ENCODE measurements at places on chromosomes 5 and 9.

- DNase-seq: peak; percentile 62
These were observed 97.0 kb upstream of the VCAN start for GRCh38 chr5:83374547-83374946.

DNA sequence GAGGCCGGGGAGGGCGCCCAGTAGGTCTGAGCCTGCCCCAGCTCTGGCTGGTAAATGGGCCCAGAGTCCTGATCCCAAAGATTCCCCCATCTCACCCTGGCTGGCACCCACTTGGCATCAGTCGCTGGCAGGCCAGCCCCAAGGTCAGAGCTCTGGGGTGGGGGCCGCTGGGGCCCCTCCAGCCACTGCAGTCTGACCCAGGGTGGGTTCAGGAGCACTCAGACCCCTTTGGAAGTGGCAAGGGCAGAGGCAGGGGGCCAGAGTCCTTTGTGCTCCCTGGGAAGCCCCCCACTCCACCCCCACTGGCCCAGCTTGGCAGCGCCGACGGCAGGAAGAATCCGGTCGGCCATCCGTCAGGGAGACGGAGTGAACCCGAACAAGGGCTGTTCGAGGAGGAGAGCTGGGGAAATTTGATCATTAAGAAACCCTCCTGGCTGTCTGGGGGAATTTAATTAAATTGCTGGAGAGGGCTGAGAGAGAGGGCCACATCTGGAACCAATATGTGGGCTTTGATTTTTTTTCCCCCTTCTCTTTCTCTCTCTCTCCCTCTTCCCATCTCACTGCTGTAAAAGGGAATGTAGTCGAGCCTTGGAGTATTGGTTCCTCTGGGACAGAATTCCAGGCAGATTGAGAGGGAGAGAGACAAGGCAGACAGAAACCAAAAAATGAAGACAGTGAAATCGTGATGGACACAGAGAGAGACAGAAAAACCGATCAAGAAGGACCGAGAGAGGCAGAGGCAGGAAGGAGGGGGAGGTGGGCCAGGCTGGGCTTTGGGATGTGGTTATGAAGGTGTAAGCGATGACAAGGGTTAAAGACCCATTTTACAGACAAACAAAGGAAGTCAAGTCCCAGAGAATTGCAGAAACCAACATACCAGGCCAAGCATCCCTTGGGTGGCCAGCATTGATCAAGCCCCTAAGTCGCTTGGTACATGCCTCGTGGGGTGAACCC lies 8.1 kb upstream of the ASB6 start:
- no peak for DNase-seq

GRCh38 chr5:102554082-102554481 lies 55.3 kb upstream of the SLCO6A1 start:
- DNase-seq: no peak

- DNase-seq: peak; percentile 82
These were observed 1.5 kb downstream of the PARP8 start for GRCh38 chr5:50667653-50668595.

DNA sequence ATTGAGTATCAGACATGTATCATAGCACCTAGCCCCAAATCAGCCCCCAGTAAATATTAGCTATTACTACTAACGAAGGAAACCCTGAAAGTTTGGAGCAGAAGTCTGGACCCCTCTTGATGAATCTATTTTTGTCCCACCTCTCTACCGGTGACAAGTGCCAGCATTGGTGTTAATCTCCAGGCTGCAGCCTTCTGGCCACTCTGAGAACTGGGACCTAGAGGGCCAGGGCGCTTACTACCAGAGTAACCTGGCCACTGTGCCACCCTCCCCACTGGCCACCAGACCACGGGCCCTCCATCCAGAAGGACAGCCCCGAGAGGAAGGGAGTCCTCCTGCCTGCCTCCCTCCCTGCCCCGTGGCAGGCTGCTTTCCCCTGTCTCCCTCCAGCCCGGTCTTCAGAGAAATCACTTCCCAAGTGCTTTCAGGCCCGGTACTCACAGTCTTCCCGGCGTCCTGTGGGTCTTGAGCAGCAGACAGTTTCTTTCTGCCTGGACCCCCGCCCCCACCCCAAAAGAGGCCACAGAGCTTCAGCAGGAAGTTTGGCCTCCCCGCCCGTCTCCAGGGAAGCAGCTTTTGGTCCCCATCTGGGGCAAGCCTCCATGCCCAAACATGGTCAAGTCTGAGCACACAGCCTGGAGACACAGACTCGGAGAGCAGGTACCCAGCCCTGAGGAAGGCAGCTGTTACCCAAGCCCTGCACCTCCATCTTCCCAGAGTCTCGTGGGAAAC lies at the start of gene KCNMB1:
Gene KCNMB1 (minus strand): TSS at position 550 of the 732 bp plus-strand sequence. CDS start 3,920 bp downstream, outside the sequence.
- DNase-seq: no peak

GRCh38 chr5:163502521-163502920 lies 2.9 kb upstream of the MAT2B start:
- no peak for DNase-seq

DNA sequence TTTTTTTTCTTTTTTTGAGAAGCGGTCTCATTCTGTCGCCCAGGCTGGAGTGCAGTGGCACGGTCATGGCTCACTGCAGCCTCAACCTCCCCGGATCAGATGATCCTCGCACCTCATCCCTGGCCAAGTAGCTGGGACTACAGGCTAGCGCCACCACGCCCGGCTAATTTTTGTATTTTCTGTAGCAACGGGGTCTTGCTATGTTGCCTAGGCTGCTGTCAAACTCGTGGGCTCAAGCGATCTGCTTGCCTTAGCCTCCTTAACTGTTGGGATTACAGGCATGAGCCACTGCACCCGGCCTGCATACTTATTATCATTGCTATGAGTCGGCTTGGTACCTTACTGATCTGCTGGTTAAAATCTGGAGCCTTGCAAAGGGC lies 790 bp upstream of the IARS1 start:
- no peak for DNase-seq

DNA sequence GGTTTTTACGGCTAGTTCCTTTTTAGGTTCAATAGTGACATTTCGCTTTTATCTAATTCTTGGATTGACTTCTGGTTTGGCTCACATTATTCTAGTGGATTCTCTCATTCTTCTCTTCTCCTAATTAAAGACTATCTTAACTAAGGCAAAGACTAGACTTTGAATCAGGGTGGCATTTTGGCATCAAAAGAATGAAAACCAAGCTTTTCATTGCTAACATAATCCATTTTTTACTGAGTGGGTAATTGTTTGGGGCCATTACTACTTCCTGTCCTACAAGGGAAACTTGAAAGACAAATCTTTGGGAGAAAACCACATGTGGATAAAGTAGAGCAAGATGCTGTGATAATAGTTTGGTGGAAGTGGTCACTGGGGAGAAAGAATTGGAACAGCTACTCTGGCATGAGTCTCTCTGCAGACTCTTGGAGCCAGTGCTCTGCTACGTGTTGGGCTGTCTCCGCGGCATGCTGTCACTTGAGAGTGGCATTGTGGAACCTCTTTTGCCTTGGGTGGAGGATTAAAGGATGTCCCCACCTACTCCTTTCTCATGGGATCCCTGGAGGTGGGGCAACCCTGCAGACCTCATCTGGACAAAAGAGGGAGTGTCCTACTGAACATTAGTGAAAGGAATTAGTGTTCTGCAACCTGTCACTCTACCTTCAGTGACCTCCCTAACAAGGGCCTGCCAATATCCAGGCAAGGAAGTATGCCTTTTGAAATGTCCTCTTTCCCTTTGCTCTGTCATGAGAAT lies 280.4 kb downstream of the PSAT1 start:
- DNase-seq: no peak

DNA sequence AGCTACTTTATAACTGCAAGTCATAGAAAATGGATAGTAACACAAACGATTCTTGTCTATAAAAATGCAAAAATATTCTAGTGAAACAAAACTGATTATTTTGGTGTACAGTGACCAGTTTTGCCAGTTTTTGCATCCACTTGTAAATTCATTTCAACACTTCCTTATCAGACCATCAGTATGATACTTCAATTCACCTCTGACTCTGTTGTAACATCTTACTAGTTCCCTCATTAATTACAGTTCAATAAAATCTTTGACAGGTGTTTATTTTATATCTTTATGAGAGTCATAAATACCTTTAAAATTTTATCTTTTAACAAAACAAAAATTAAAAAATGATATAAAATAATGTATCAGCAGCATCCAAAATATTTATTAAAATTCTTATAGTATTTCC lies 13.1 kb upstream of the PTCH1 start:
- DNase-seq: no peak

DNA sequence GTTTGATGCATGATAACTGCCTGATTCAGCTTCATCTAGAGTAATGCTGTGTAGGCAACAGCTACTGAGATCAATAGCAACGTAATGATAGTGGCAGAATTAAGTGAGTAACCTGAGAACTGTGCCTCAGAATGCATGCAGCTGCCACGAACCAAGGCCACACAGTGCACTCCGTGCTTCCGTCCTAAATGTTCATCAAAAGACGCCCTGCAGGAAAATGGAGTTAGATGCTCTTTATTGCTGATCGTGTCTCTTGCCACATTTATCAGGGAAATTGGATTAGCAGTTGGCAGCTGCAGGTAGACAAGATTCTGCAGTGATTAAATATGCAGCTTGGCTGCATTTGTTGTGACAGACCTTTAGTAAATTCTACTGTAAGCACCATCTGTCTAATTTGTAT lies 107.7 kb upstream of the TLX3 start:
- no peak for DNase-seq

GRCh38 chr5:170632266-170632984 lies 128.6 kb downstream of the KCNIP1 start:
- no peak for DNase-seq

DNA sequence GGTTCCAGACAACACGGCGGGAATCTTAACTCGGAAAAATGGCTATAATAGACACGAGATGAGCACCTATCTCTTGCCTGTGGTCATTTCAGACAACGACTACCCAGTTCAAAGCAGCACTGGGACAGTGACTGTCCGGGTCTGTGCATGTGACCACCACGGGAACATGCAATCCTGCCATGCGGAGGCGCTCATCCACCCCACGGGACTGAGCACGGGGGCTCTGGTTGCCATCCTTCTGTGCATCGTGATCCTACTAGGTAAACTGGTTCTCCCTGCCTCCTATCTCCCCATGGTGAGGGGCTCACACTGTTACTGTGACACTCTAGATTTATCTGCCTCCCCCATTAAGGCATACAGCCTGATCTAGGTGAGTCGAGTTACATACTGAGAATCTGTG lies 124.2 kb downstream of the CDH6 start:
- no peak for DNase-seq

GRCh38 chr5:160434022-160434531 lies 12.4 kb downstream of the PTTG1 start:
- no peak for DNase-seq

DNA sequence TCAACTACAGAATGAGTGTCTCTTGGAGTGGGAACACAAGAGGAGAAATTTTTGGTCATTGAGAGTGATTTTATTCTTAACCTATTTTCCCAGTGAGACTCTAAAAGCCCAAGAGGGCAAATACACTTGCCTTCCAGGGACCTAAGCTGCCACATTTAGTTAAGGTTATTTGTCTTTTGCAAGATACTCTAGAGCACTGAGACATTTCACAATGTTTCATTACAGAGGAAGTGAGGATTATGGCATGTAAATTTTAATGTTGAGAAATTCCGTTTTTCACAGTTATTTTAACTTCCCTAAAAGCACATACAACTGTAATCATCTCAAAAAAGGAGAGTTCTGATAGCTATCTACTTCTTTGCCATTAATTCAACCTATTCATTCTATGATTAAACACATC lies 38.7 kb upstream of the RAB3C start:
- peak; percentile 95 for DNase-seq

All from suppressor macrophage treated with lipopolysaccharide for 1 hour (primary cell).